ENCODE measurements at places on chromosomes 7 and 10.

- DNase-seq: no peak
Observed at GRCh38 chr7:40873248-40873647, 738.4 kb downstream of the SUGCT start.

GRCh38 chr7:27397503-27397902 lies 154.9 kb downstream of the EVX1 start:
- DNase-seq: no peak

- DNase-seq: no peak
Observed at GRCh38 chr10:60043561-60044241, 137.3 kb upstream of the CCDC6 start.

DNA sequence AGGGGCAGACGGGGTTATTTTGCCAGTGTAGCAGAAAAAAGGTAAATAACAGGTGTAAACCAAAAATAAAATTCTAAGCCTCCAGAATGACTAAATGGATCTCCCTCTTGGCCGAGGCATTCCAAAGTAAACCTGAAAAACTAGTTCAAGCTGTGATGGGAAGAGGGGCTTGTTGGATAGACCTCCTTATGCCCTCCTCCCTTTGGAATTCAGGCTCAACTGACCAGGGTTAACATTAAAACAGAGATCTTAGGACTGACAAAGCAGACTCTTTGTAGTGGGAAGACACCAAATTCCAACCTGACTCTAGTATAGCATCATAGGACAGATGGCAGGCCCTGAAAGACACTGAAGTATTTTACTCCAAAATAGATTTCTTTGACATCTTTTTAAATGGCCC lies 113.8 kb upstream of the ITGB1 start:
- DNase-seq: no peak

- DNase-seq: no peak
Observed at GRCh38 chr7:146067880-146068279, 48.7 kb upstream of the CNTNAP2 start.

DNA sequence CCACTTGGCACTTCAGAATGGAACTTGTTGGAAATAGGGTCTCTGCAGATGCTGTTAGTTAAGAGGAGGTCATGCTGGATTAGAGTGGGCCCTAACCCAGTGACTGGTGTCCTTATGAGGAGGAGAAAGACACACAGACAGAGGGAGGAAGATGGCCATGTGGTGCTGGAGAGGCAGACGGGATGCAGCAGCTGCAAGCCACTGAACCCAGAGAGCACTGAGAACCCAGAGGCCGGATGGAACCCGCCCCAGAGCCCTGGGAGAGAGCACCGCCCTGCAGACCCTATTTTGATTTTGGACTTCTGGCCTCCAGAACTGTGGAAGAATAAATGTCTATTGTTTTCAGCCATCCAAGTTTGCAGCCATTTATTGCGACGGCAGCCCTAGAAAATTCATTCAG lies 58.0 kb upstream of the EBF3 start:
- DNase-seq: no peak

GRCh38 chr10:49050906-49051305 lies 64.4 kb downstream of the VSTM4 start:
- no peak for DNase-seq

GRCh38 chr7:30185496-30185895 lies 50.7 kb downstream of the MTURN start:
- no peak for DNase-seq

DNA sequence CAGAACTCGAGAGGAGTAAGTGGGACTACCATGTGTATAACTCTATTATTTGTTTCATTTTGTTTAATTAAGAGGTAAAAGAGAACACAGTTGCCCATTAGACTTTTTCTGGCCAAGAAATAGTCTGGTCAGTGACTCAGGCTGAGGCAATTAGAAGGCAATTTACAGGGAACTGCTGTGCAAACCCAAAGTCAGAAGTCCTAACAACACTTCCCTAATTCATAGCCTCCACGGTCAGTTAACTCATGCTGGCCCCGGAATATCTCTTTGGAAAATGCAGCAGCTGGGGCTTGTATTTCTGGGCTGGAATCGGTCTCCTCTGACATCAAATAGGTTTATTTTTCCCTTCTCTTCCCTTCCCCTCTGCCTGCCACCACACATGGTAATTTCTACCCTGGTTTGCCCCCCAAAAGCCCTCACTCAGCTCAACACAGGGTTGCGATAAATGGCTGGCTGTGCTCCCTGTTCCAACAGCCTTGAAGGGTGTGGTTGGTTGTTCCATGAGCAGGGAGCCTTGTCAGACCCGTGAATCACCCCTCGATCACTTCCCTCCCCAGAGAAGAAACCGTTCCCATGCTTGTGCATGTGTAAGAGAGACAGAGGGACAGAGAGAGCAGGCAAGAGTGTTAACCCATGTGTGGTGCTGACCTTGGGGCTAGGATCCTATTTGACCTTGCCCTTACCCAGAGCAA lies 5.3 kb downstream of the SH3PXD2A start:
- no peak for DNase-seq

- DNase-seq: no peak
Observed at GRCh38 chr10:31069411-31069810, 37.7 kb upstream of the ZNF438 start.

- no peak for DNase-seq
Observed at GRCh38 chr10:14837003-14837756, 657 bp downstream of the CDNF start.

DNA sequence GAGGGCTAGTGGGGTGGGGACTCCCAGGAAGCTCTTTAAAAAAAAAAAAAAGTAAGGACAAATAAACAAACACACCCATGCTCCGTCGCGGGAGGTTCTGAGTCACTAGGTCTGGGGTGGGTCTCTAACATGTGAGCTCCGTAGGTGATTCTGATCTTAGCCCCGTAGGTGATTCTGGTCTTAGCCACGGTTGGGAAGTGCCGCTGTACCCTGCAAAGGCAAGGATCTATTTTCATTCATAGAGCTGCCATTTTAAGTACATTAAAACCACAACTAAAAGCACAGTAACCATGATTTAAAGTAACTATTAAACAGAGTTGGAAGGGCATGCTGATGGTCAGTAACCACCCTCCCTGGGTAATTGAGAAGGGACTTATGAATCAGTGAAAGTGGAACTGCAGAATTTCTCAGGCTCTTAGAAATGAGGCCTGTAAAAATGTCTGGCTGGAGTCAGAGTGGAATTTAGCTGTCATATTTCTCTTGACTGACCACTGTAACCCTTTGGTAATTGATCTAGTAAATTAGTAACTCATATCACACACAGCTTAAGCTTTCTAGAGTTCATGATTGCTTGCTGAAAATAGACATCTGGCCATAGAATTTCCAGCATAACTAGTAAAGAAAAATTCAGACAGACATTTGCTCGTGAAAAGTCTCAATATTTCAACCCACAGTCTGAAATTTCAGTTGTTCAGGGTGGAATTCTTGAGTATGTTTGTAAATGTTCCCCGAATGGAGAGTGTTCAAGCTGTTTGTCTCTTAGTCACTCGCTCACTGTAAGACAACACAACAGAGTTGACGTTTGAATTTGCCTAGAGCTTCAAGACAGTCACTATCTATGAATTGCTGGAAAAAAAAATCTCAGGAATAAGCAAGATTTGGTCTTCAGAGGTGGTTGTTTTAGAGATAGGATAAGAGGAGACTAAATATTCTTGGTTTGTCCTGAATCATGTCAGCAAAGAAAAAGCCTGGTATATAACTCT lies 34.2 kb upstream of the TCF7L2 start:
- DNase-seq: no peak

DNA sequence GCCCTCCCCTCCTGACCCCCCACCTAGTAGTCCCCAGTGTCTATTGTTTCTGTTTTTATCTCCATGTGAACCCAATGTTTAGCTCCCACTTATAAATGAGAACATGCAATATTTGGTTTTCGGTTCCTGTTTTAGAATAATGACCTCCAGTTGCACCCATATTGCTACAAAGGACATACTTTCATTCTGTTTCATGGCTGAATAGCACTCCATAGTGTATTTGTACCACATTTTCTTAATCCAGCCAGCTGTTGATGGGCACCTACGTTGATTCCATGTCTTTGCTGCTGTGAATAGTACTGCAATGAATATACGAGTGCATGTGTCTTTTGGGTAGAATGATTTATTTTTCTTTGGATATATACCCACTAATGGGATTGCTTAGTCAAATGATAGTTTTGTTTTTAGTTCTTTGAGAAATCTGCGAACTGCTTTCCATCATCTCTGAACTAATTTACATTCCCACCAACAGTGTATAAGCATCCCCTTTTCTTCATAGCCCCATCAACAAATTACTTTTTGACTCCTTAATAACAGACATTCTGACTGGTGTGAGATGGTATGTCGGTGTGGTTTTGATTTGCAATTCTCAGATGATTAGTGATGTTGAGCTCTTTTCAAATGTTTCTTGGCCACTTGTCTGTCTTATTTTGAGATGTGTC lies 128.4 kb upstream of the PHYHIPL start:
- DNase-seq: no peak

DNA sequence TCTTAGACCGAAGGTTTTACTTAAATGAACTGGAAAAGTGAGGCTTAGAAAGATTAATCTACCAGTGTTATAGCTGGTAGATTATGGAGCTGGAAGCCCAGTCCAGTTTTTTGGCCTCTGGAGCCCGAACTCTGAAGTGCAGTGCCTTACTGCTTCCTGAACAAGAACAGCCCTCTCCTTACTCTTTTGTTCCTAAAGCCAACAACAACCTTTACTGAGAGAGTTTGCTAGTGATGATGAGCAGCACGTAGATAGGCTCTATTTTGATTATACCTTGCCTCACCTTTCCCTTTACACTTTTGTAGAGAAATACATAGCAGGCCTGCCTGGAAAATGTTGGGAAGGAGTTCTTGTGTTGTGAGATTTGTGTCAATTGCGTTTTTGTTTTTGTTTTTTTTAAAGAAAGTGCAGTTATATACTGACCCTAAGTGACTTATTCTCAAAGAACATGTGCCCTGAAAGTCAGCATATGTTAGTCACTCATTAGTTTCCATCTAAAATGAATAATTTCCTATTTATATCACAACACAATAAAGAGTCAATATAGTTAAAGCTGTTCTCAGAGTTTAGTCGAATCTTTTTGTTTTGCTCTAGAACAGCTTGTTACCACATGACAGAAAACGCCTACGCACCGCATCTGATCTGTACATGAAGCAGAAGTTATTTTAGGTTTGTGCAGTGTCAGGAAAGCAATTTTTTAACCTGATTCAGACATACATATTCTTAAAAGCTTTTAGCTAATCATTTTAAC lies 33.0 kb downstream of the PLEKHA1 start:
- DNase-seq: peak; percentile 40

DNA sequence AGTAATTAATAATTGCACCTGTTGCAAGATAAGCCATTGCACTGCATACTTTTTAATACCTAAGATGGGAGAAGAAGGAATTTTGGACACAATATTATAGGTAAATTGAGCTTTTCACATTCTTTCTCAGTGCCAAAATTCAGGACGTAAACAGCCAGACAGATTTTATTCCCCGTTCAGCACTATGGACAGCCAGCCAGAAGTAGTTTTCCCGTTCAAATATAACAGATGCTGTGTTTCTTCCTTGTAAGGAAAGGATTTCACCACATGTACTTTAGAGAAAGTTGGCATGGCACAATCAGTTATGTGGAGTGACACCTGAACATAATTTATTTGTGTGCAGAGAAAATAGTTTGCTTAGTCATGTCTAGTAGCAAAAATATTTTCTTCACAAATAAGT lies 34.8 kb downstream of the SEMA3E start:
- no peak for DNase-seq

DNA sequence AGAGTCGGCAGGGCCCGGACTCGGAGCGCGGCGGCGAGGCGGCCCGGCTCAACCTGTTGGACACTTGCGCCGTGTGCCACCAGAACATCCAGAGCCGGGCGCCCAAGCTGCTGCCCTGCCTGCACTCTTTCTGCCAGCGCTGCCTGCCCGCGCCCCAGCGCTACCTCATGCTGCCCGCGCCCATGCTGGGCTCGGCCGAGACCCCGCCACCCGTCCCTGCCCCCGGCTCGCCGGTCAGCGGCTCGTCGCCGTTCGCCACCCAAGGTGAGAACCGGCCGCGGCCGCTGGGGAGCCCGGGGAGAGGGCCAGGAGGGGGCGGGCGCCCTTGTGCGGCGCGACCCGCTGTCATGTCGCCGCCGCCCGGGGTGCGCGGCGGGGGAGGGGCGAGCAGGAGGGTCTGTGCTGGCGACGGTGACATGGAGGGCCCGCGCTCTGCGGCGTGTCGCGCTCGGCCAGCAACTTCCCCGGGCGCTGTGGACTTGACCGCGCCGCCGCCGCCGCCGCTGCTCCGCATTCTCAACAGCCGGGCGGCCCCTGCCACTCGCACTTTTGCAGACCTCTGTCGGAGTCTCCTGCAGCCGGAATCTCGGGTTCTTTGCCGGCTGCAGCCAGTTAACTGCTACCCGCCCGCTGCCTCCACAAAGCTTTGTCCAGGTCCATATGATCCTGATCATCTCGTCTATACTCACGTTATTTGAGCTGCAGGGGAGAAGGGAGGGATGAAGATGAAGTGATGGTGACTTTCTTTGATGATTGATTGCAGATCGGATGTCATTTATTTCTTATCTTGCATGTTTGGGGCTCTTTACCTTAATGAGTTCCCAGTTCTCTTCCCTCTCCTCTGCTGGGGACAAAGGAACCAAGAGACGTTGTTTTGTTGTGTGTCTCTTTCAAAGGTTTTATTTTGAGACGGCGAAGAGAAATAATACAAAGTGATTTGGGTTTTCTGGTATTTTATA lies 869 bp downstream of the TRIM24 start:
- DNase-seq: peak; percentile 53

DNA sequence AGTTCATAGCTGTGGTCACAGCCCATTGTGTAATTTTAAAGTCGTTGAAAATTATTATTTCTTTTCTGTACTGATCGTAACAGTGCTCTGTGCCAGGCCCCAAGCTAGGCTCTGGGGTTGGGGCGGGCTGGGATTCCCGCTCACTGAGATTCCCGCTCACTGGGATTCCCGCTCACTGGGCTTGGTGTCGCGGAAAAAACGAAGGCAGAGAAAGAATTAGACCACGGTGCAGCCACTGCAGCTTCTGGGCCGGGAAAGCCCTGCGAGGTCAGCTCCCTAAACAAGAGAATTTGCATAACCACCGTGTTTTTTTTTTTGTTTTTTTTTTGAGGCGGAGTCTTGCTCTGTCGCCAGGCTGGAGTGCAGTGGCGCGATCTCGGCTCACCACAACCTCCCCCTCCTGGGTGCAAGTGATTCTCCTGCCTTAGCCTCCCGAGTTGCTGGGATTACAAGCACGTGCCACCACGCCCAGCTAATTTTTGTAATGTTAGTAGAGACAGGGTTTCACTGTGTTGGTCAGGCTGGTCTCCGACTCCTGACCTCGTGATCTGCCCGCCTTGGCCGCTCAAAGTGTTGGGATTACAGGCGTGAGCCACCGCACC lies 31.2 kb downstream of the FOXK1 start:
- no peak for DNase-seq

GRCh38 chr7:92880212-92881090 lies 44.1 kb upstream of the CDK6 start:
- DNase-seq: no peak

DNA sequence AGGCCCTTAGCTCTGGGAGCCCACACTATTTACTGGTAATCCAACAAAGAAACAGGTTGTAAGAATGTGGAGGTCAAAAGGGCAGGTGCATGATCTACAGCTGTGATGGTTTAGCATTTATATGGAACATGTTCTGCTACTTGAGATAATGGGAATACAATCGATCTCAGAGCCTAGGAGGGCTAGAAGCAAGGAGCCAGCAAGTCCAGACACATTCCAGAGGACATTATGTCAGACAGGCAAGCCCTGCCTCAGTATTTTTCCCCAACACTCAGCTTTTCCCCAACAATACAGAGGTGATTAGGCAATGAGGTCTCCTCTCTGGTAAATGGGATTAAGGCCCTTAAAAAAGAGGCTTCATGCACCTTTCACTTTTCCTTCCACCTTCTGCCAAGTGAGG lies 21.4 kb upstream of the GNAT3 start:
- no peak for DNase-seq

- no peak for DNase-seq
Observed at GRCh38 chr10:77726732-77727131, 89.1 kb upstream of the KCNMA1 start.

- peak; percentile 93 for DNase-seq
Observed at GRCh38 chr7:149714081-149714909, 59.1 kb downstream of the ZNF467 start.

Measured in activated gamma-delta T cell treated with Interleukin-2 at 50 U/mL for 16 hours (primary cell).